Caudate nucleus (tissue), 63 donors: ENCODE measurements at places on chromosomes 3 and 15.

DNA sequence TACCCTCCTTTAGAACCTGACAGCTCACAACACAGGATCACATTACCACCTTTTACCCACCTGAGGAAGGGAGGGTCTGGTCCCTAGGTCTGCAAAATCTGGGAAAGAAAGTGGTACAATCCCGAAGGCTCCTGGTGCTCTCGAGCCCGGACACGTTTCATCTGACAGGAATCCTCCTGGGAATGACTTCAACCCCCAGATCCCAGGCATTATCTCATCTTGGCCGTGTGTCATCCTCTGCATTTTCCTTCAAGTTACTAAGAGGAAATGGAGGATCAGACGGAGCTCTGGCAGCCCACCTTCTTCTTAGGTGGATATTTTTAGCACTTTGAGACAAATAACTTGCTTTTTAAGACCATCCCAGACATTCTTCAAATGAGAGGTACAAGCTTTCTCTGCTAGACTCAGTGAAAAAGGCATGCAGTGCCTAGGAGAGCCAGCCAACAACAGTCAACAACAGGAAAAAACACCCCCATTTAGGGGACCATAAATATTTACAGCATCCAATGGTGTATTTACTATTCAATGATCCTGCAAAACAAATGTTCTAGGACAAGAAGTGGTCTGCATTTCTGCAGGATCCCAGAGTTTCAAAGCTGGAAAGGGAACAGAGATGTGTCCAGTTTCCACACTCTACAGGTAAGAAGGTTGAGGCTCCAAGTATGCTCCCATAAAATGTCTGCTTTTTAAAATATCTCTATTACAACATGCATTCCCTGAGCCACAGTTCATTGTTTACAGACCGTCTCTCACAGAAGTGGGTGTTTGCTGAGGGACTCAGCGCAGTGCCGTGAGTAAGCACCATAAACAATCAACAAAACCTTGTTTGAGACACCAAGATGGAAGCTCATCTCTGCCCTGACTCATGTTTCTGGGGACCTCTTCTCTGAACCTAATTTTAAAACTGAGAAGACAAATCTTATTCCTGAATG is 38.3 kb upstream of the ARHGEF3 start:
- no peak for DNase-seq

DNA sequence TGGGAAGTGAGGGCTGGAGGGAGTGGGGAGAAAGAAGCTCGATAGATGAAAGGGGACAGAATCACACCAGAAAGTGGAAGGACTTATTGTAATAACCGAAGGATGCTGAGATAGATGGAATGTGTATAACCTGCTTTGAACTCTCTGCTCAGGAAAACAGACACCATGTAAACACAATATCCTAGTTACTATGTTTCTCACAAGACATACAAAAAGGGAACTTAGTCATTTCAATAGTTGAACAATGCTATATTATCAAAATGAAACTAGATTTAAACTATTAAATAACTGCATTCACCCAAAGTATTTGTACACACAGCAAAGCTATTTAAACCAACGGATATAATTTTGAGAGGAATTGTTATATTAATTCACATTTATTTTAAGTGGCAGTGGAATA is 108.3 kb upstream of the GADL1 start:
- no peak for DNase-seq

GRCh38 chr3:50572801-50573371 is 3.6 kb downstream of the HEMK1 start:
- no peak for DNase-seq

GRCh38 chr3:44555723-44556122 is 730 bp downstream of the ZKSCAN7 start:
- no peak for DNase-seq

DNA sequence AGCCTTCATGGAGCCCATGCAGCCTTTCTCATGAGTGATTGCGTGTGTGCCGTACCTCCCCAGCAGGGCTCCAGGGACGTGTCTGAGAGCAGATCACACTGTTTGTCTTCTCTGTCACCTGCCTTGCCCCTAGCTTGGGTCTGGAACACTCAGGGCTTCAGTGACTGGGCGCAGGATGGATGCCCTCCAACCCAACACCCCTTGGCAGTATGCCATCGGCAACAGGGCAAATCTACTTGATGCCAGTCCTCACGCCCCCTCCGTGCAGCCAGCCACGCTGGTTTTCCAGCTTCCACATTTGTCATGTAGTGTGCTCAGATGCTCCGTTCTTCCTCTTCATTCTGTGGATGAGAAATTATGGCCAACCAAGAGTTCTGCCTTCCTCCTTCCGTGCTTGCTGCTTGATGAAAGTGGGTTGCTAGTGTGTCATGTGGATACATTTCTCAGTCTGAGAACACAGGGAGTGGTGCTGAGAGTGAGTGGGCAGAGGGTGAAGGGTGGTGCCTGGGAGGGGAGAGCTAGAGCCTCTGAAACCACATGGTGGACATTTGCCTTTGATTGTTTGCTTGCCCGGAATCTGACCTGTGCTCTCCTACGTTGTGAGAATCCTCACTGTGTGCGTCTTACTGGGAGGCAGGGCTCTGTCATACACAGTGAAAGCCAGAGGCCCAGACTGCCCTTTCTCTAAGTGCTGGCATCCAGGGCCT is 97.2 kb downstream of the FAM43A start:
- no peak for DNase-seq

DNA sequence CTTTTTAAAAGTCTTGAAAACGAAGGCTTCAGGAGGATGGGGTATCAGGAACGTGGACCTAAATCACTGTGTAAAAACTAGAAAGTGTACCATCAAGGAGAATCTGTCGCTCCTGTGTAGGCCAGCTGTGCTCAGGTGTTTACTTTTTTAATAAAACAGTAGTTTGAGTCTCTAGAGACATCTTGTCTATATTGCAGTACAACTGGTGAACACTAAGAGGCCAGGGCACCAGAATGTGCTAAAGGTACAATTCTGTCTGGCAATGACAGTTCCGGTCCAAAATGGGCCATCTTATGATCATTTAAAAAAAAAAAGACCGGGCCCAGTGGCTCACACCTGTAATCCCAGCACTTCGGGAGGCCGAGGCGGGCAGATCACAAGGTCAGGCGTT is 61.8 kb upstream of the MCF2L2 start:
- DNase-seq: no peak

DNA sequence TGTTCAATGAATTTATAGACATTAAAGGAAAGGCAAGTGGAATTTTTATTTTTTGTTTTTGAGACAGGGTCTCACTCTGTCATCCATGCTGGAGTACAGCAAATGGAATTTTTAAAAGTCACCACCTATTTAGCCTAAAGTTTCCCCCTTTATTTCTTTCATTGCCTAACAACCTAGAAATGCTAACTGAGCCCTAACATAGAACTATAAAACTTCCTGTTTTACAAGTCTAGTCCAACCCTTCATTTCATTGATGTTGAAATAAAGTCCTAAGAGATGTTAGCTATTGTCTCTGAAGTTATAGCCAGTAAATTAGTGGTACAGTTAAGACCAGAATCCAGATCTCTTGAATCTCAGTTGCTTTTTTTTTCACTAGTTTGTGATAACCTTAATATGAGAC is 39.0 kb downstream of the MAPK6 start:
- no peak for DNase-seq

DNA sequence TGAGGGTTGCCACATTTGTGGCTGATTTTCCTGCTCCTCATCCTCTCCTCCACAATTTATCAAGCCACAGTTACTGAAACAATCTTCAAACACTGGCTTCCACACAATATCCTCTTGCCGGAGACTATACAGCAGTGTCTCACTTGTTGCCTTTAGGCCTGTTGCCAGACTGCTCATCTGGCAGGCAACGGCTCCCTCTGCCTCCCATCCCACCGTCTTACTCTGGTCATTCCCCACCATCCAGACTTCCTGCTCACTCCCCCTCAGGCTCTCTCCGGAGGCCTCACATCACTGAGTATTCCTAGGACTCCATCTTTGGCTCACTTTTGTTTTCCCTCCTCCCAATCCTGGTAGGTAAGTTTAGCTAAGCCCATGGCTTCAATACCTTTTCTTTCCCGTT is 301.9 kb downstream of the IL20RB start:
- no peak for DNase-seq

DNA sequence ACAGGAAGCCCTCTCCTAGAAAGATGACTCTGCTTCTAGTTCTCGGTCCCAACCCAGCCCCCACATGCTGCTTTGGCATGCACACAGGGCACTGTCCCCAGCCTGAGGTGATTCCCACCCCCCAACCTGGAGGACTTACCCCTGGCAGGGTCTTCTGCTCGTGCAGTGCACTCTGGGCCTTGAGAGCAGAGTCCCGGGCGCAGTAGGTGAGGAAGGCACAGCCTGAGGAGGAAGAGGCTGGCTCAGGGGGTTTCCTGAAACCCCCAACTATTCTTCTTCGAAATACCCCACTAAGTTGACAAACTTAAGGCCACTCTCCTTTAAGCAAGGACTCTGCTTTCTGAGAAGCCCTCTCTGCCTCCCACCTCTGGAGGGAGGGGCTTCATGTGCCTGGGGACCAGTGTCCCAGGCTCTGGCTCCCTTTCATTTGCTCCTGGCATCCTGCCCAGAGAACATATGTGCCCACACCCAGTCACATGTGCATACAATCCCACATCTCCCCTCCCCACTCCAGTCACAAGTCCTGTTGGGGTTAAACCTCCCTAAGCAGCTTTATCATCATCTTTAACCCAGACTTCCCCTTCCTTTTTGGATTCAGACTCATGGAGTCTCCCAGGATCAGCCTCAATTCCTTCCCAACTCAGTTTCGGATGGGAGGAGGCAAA is 4.1 kb downstream of the CELF6 start:
- DNase-seq: no peak

GRCh38 chr3:152977366-152977765 is 142.4 kb downstream of the P2RY1 start:
- DNase-seq: no peak

- DNase-seq: no peak
These were observed at the start of gene GOLGA8A for GRCh38 chr15:34437687-34438086. Gene GOLGA8A, minus strand, starts transcription at chr15:34437808. Its CDS starts 48,117 bp downstream, at chr15:34389691.

DNA sequence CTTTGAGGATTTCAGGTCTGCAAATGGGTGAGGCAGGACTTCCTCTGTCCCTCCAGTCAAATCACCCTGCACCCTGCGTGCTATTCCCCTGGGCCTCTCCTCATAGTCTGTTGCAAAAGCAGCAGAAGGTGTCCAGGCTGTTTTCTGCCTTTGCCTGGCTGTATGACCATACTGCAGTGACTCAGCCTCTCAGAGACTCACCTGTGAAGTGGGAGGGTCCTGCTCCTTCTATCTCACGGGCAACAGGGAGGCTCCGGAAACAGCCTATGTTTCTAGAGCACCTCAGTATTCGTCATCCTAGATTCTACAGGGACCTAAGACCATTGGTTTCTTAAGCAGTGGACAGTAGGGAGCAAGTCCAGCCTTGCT is 216.4 kb downstream of the TLE3 start:
- no peak for DNase-seq

DNA sequence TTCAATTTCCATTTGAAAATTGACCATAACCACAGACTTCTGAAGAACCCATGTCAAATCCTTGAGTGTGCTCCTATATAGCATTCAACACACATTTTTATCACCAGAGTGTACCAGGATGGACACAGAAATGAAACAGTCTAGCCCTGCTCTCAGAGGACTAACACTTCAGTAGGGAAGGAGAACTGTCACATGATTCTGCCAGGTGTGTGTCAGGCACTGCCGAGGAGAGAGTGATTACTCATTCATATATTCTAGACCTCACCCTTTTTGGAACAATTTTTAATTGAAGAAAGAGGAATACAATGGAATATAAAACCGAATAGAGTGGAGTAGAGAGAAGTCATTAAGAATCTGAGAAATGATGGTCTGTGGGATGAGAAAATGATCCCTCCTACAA is 125.8 kb downstream of the ERC2 start:
- no peak for DNase-seq

GRCh38 chr3:69987833-69988232 is 11.7 kb upstream of the SAMMSON start:
- DNase-seq: no peak

GRCh38 chr3:190041333-190042041 is 79.2 kb downstream of the P3H2 start:
- no peak for DNase-seq

DNA sequence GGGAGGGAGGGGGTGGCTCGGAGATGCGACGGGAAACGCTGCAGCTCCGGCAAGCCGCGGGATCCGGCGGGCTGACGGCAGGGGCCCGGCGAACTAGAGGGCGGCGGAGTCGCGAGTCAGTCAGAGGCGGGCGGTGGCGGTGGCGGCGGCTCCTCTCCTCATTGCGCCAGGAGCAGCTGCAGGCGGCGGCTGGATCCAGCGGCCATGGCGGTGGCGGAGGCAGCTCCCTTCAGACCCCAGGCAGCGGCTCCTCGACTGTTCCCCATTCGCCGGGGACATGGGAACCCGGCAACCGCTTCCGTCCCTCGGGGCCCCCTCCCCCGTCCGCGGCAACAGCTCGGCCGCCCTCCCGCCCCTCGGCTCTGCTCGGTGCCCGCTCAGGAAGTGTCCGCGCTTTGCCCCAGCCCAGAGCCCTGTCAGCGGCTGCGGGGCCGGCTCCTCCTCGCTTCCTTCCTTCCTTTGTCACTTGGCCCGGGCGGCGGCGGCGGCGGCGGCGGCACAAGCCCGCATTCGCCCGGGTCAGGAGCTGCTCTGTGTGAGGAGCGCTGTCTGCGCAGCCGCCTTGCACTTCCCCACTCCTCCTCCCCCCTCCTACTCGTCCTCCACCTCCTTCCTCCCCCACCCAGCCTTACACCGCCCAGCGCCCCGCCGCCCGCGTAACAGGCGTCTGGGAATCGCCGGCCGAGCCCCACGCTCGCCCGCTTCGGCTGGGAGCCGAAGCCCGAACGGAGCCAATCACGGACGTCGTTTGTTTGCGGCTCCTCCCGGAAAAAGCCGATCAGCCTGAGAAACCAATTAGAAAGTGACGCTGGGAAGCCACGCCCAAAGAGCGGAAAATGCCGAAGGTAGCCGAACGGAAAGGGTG is at the start of gene GSK3B:
Gene GSK3B (minus strand): TSS at position 537 of the 865 bp plus-strand sequence. CDS start 1,013 bp downstream, outside the sequence.
- DNase-seq: peak; percentile 87

GRCh38 chr3:146091397-146091796 is 69.6 kb downstream of the PLOD2 start:
- DNase-seq: no peak

DNA sequence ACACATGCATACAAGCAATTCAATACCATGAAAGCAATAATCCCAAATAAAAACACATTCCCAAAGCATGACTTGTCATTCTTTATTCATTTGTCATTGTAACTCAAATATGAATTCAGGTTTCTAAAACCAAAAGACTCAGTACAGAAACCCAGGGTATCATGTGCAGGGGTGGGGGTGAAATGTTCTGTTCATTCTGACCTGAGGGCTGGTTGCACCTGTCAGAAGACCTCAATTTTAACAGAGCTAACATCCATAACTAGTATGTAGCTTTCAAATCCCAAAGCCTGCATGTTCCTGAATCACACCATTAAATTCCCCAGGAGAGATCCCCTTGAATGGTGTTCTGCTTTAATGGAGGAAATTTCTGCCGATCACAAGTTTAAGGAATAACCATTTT is 738.7 kb downstream of the MCTP2 start:
- no peak for DNase-seq

- no peak for DNase-seq
These were observed 580.1 kb downstream of the ROBO2 start for GRCh38 chr3:77620009-77620408.

GRCh38 chr3:51398595-51399310 is 7.7 kb downstream of the RBM15B start:
- no peak for DNase-seq
